ENCODE measurements at places on chromosomes 6 and 20. TPM values are rescaled to one million over a fixed set of nuclear protein-coding genes. Genes with fewer than 3 reads are reported as not detected.

MANEA gene
- 18.5 TPM for total RNA-seq

RAB44 gene
- total RNA-seq = under 0.01 TPM

SAMD10 gene
- total RNA-seq = 0.49 TPM

SCUBE3 gene
- total RNA-seq = 3.0 TPM

PERP gene
- total RNA-seq = 29.8 TPM

OOEP gene
- total RNA-seq = 0.16 TPM

OR12D3 gene
- not detected for total RNA-seq

All from hair follicle dermal papilla cell (primary cell).